NCI-H187 treated with DMSO at 0.1 percent for 48 hours (cell line): ENCODE measurements at places on chromosomes 11 and 22.

GRCh38 chr11:6719576-6719975 lies 36.4 kb upstream of the MRPL17 start:
- no peak for DNase-seq

GRCh38 chr22:21593406-21594232 lies 26.1 kb downstream of the UBE2L3 start:
- DNase-seq, result no peak

GRCh38 chr11:44264761-44265160 lies 45.2 kb downstream of the ALX4 start:
- no peak for DNase-seq

GRCh38 chr11:70790671-70791300 lies 392.5 kb downstream of the CTTN start:
- DNase-seq, result no peak

DNA sequence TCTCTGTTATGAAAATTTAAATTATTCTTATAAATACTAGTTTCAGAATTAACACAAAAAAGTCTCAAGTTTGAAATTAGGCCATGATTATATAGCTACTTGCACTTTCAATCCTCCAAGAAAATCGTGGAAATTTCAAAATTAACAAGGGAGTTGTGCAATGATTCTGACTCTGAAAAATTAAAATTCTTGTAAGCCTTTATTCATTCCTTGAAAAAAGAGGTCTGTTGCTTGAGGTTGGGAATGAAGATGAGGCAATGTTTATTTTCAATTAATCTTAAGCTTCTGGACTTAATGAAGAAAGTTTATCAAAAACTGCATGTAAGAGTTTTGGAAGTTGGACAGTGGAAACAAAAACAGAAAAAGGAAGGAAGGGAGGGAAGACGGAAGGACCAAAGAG lies 128.2 kb upstream of the FIBIN start:
- no peak for DNase-seq

DNA sequence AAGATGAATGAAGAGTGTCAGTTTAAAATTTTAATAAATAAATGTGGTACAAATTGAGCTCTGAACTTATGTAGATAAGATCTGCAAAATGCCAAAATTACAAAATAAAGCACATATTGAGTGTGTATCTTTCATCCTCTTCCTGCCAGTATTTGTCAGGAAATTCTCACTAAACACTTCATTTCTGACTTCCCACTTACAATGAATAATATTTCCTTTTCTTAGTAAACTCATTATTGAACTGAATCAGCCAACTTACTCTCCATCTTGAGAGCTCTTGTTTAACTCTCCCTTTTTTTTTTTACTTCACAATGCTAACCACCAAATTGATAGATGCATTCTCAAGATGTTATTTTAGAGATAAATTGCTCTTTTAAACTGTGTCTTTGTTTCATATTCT lies 1230.2 kb downstream of the JRKL start:
- no peak for DNase-seq

- DNase-seq, result no peak
Observed at GRCh38 chr11:35714882-35715627, 52.5 kb downstream of the TRIM44 start.

- no peak for DNase-seq
Observed at GRCh38 chr11:128732471-128733277, 38.8 kb downstream of the FLI1 start.

DNA sequence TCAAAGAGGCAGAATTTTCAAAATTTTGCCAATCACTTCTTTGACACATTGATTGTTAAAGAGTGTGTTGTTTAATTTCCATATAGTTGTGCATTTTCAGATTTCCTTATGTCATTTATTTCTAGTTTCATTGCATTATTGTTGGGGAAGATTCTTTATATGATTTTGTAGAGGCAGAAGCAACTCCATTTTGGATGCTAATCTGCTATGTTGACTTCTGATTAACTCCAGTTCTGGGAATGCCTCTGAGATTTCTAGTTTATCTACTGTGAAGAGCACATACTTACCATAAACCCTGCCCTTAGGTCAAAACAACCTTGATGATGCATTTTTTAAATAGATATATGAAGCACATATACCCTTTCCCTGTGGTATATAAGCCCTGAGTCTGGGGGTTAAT lies 29.5 kb upstream of the ZBED5 start:
- DNase-seq, result no peak

- DNase-seq, result no peak
Observed at GRCh38 chr11:64864473-64865285, 13.7 kb downstream of the EHD1 start.

DNA sequence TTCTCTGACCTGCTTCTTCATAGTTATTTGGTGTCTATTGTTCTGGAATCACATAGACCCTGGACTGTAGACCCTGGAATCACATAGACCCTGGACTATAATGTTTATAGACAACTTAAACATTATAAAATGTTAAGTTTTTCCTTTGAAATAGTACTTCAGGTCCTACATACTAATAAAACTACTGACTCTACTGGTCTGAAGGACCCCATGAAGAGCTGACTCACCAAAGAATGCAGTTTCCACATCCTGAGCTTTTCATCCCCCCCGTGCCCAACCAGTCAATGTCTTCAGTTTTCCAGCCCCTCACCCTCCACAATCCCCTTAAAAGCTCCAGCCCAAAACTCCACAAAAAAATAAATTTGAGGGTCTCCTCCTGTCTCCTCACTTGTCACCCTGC lies 6.6 kb upstream of the PLEKHA7 start:
- DNase-seq, result no peak

DNA sequence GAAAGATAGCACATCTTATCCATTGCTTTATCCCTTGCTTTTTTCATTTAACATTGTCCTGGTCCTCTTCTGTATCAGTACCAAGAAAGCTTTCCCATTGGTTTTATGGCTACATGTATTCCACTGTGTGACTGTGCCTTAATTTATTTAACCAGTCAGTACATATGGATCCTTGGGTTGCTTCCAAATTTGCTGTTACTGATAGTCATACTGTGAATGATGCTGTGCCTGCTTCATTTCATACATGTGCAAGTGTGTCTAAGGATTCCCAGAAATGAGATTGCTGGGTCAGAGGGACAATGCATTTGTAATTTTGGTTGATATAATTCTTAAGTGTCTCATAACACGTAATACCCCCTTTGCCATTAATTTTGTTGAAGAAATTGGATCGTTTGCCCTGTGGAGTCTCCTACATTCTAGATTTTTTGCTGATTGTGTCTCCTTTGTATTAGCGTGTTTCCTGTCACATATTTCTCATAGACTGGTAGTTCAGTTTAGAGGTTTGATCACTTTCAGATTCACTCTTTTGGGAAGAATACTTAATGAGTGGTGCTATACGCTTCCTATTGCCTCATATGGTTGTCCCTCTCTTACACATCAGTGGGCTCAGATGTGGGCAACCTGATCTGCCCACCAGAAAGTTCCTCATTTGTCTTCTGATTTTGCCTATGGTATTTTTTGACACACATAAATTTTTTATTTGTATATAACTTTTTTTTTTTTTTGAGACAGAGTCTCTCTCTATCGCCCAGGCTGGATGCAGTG lies 35.3 kb downstream of the MYBPC3 start:
- DNase-seq, result no peak

- DNase-seq, result no peak
Observed at GRCh38 chr11:68120273-68121066, 718 bp downstream of the CHKA start.

DNA sequence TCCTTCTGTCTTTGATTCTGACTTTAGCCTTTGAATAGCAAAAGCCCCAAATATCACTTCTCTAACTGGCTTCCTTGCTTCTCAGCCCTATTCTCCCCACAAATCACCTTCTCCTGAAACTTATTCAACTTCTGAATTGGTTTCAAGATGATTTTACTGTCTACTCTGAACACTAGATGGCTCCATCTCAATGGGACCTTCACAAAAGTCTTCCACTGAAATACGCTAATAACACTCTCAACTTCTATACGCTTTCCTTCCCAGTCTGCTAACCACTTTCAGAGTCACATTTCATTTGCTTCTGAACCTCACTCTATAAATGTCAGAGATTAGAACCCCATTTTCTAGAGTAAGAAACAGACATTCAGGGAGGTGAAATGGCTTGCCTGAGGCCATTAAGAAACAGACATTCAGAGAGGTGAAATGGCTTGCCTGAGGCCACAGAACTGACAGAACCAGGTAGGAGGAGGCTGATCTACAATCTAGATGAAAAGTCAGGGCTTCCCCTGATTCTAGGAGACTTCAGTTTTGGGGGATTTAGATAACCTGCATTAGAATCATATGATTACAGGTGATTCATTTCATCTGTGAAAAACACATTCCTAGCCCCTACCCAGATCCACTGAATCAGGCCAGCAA lies 20.6 kb downstream of the MORC2 start:
- DNase-seq, result no peak

DNA sequence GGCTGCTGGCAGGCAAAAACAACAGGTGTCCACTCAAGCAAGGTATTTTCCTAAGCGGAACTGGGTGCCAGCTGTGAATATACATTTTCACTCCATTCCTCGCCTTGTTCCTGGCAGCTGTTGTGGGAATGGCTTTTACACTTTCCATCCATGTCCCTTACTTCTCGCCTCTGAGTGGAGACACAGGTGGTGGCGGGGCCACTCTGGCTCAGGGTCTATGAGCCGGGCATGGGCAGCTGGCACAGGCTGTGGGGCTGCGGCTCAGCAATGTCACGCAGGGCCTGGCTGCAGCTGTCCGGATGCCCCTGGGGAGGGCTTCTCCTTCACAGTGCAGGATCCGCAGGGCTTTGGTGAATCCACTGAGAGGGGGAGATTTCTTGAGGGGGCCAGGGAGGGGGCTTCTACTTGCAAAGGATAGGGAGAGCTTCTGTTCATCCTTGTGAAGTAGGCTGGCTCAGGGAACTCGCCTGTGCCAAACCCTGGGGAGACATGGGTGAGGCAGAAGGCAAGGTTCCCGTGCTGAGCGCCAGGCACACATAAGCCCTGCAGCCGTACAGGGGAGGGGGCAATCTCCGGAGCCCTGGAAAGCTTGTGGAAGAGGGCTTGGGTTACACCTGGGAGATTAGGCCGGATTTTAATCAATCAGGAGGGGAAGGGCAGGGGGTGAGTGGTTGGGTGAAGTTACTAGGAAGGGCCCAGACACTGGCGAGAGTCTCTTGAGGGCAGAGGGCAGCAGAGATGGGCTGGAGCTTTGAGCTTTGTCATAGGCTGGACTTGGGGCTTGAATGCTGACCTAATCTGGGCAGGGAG lies 45.7 kb downstream of the KCNQ1OT1 start:
- DNase-seq, result no peak

GRCh38 chr11:77146261-77147035 lies 18.4 kb downstream of the MYO7A start:
- DNase-seq, result no peak

DNA sequence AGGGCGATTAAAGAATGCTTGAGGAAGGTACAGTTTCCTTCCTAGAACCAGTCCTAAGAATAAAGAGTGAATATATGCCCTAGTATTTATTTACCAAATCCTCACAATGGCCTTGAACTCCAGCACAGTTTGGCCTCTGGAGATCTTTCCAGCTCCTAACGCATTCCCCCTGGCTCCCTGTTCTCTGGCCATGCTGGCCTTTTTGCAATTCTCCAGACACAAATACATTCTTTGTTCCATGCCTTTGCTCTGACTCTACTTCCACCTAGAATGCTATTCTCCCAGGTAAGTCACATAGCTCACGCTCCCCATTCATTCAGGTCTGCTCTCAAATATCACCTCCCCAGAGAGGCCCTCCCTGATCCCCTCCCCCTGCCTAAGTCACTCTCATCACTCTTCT lies 3.7 kb upstream of the DGKZ start:
- DNase-seq, result no peak

- DNase-seq, result no peak
Observed at GRCh38 chr11:122354025-122354697, 238.1 kb upstream of the BLID start.

DNA sequence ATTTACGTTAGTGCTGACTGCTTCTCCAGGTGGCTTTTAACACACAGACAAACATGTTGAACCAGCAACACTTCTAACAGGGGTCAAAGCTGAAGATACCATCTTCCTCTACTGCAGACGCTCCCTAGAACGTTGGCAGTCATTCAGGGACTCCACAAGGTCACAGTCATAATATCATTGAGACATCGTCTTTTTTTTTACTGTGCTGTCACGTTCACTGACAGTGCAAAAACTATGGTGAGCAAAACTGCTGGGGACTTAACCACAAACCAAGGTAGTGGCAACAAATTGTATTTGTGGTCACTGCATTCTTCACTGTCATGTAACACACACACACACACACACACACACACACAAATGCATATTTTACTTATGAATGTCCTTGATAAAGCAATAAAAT lies 244.9 kb downstream of the CASP12 start:
- no peak for DNase-seq
